GM23338 (cell line): ENCODE measurements at places on chromosomes 16 and 17. TPM values are rescaled to one million over a fixed set of nuclear protein-coding genes. Genes with fewer than 3 reads are reported as not detected.

DNA sequence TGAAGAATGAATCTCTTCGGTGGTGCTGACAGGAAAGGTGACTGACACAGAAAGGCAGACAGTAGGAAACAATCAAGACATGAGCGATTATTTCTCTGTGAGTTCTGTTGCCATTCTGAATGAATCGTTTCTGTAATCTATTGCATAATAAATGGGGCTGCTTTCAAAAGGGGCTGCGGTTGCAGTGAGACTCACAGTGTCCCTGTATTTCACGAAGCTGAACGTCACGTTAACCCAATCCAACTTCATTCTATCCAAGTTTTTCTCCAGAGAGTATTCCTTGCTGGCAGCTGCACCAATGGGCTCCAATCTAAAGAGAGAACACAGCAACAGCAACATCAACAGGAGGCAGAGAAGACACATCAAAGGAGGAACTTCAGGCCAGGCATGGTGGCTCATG lies 75.4 kb downstream of the DNAH3 start:
- no peak overlapping the region for H3K27ac ChIP-seq
- no peaks in the 10 kb centered on the region for H3K36me3 ChIP-seq
- H3K4me3 ChIP-seq: no peak overlapping the region
- no peaks in the 10 kb centered on the region for H3K27me3 ChIP-seq
- no peak for DNase-seq
- no peaks in the 10 kb centered on the region for H3K4me1 ChIP-seq

DNA sequence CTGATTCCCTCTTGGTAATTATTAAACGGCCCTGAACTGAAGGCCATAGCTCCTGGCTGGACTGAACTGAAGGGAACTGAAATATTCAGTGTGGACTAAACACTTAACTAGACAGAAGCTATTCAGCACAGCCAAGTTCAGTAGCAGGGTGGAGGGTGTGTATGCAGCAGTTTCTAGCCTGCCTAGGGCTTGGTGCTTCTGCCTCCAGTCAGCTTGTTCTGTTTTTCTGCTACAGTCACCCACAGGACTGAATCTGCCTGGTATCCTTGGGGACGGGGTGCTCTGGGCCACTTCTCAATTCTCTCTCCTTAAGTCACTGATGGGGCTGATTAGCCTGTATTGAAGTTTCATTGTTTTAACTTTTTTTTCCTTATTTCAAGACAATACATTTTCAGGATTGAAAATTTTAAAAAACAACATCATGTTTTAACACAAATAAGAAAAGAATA lies 77.1 kb downstream of the WWP2 start:
- no peaks in the 10 kb centered on the region for H3K4me1 ChIP-seq
- 0 out of 2 replicates have a peak, but pooled peaks cover 8% of the 10 kb centered on the region for H3K36me3 ChIP-seq
- H3K4me3 ChIP-seq: no peak overlapping the region
- no peak for DNase-seq
- no peaks in the 10 kb centered on the region for H3K27me3 ChIP-seq
- H3K27ac ChIP-seq: no peak overlapping the region

DNA sequence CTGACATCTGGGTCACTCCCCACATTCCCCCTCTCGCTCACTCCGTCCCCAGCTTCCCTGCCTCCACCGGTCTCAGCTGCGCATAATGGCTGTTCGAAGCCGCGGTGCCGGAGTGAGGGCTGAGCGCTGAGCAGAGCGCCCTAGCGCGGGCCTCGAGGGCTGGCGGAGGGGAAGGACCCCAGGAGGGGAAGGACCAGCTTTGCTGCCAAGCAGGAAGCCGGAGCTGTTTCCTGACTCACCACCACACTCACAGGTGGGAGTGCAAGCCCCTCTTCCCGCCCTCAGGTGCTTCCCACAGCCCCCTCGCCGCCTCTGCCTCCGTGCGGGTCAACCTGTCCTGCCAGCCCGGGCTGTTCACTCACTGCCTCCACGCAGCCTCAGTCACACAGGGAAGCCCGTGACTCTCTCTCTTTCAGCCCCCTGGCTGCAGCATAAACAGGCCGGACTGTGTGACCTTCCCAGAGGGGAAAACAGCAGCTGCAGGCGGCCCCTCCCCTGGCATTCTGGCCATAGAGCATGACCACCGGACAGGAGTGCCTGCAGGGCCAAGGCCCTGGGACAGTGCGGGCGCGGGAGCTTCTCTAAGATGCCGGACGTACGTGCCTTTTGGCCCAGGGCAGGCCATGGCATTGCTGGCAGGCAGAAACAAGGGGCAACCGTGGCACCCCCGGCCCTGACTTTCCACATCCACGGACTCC lies 23.7 kb downstream of the SLC43A2 start:
- H3K36me3 ChIP-seq: no peaks in the 10 kb centered on the region
- DNase-seq: peak; percentile 49
- H3K4me3 ChIP-seq: no peak overlapping the region
- H3K27ac ChIP-seq: no peak overlapping the region
- peaks cover 8% of the 10 kb centered on the region for H3K4me1 ChIP-seq

DNA sequence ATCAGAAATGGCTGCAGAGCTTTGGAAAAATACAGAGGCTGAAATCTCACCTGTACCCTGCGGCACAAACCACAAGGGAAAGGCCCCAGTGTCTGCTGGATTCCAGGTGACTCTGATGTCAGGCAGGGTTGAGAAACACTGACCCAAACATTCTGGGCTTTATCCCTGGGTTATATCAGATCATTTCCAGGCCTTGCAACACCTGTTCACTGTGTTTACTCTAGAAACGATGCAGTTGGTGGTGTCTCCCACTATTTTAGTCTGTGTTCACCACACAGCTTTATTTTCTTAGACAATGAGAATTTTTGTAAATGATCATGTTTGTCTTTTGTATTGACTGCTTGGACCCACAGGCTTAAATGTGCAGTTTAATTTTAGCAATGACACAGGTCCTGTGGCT lies 151.5 kb upstream of the SDK2 start:
- peaks cover 8% of the 10 kb centered on the region; the same call in 1 of the 2 replicates for H3K4me1 ChIP-seq
- no peaks in the 10 kb centered on the region for H3K27me3 ChIP-seq
- no peaks in the 10 kb centered on the region for H3K36me3 ChIP-seq
- H3K27ac ChIP-seq: no peak overlapping the region

- H3K4me3 ChIP-seq: no peak overlapping the region
- no peak for DNase-seq
- no peak overlapping the region for H3K27ac ChIP-seq
- H3K36me3 ChIP-seq: no peaks in the 10 kb centered on the region
- no peaks in the 10 kb centered on the region for H3K4me1 ChIP-seq
Observed at GRCh38 chr17:66292353-66292752, 10.1 kb upstream of the PRKCA start.

DNA sequence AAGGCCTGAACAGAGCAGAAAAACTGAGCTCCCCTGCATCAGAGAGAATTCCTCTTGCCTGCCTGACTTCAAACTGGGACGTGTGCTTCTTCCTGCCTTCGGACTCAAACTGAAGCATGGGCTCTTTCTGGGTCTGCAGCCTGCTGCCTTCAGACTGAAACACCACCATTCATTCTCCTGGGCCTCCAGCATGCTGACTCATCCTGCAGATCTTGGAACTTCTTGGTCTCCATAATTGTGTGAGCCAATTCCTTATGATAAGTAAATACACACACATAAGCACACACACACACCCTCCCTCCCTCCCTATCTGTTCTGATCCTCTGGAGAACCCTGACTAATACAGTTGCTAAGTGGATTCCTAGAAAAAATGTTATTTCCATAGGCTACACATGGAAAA lies 874.3 kb upstream of the EEF2KMT start:
- no peaks in the 10 kb centered on the region for H3K27me3 ChIP-seq
- no peaks in the 10 kb centered on the region for H3K4me1 ChIP-seq
- no peak for DNase-seq

DNA sequence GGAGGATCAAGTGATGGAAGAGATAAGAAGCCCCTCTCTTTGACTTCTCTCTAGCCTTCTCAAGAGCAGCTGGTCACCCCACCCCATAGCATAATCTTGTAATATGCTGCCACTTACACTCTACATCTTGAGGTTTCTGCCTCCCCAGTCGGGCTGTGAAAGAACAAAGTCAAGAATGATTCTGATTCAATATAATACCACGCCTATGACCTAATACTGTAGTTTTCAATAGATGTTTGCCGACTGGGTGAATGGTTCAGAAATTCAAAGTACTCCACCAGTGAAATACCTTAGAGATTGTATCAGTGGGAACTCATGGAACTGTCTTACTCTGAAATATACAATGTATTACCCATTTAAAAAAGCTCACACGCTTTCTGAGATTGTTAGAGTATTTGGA lies 93.0 kb upstream of the ZFHX3 start:
- DNase-seq: no peak
- no peaks in the 10 kb centered on the region for H3K36me3 ChIP-seq
- H3K27me3 ChIP-seq: no peaks in the 10 kb centered on the region
- peaks cover 14% of the 10 kb centered on the region for H3K4me1 ChIP-seq
- no peak overlapping the region for H3K4me3 ChIP-seq

DNA sequence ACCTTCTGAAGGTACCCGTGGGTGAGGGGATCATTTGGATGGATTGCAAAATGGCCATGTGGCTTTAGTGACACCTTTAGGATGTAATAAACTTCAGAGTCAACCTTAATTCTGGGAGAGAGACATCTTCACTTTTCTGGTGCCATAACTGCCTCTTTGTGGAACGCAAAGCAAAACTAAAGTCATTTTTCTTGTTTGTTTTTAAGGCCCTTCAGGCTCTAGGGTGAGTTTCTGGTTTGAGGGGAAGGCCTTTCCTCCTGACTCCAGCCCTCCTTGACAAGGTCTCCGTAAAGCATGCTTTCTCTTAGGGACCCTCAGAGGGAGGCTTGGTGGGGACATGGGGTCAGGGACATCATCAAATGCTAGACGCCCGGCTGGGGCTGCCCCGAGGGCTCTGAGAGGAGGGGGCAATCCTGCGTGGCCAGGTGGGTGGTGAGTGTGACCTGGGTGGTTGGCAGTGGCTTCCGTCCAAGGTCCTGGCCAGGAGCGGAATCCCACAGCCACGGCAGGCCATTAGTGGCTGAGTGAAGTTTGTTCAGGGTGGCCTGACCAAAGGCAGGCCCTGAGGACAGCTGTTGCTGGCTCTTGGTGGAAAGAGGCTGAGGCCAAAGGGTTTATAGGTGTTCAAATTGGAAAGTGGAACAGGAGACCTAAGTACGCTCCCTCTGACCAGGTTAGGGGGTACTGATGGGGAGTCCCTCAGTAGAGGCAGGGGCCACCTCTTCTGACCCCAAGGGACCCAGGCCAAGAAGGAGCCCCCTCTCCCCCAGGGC lies 112.2 kb downstream of the METRNL start:
- no peaks in the 10 kb centered on the region for H3K27me3 ChIP-seq
- H3K4me3 ChIP-seq: no peak overlapping the region
- no peaks in the 10 kb centered on the region for H3K4me1 ChIP-seq
- H3K27ac ChIP-seq: no peak overlapping the region
- no peak for DNase-seq

DNA sequence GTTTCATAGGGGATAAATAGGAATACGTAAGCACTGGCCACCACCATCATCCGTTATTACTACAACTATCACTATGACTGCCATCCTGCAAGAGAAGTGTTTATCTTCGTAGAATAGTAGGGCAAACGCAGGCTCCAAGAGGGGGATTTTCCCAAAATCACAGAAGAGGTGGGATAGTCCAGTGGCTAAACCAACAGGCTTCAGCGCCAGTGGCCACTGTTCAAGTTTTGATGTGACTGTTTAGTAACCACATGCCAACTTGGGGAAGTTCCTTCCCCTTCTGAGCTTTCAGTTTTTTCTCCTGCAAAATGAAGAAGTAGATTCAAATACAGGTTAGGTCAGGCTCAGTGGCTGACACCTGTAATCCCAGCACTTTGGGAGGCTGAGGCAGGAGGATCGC lies 60.7 kb upstream of the GRIN2A start:
- H3K27ac ChIP-seq: no peak overlapping the region
- no peak for DNase-seq
- H3K4me1 ChIP-seq: no peaks in the 10 kb centered on the region; the same call in 1 of the 2 replicates
- H3K27me3 ChIP-seq: no peaks in the 10 kb centered on the region
- no peaks in the 10 kb centered on the region for H3K36me3 ChIP-seq

GRCh38 chr16:2955779-2956578 lies 8.1 kb upstream of the KREMEN2 start:
- H3K4me1 ChIP-seq: peaks cover 20% of the 10 kb centered on the region; the same call in 1 of the 2 replicates
- no peaks in the 10 kb centered on the region for H3K36me3 ChIP-seq
- H3K4me3 ChIP-seq: peak overlapping the region; percentile 38; the same call in 1 of the 2 replicates
- H3K27me3 ChIP-seq: no peaks in the 10 kb centered on the region

DNA sequence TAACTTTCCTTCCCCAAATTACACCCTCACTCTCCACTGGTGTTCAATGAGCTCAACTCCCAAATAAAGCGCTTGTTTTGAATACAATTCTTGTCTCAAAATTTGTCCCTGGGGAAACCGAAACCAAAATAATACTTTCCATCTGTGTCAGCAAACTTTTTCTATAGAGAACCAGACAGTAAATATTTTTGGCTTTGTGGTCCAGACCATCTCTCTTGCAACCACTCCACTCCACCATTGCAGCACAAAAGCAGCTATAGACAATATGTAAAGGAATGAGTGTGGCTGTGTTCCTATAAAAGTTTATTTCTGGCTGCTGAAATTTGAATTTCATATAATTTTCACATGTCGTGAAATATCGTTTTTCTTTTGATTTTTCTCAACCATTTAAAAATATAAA lies 84.6 kb upstream of the ERCC4 start:
- no peak overlapping the region for H3K4me3 ChIP-seq
- H3K36me3 ChIP-seq: no peaks in the 10 kb centered on the region
- no peak for DNase-seq
- peaks cover 3% of the 10 kb centered on the region; the same call in 1 of the 2 replicates for H3K4me1 ChIP-seq

GRCh38 chr16:57838161-57838560 lies 35.9 kb upstream of the KIFC3 start:
- DNase-seq: no peak
- H3K4me3 ChIP-seq: no peak overlapping the region
- H3K4me1 ChIP-seq: peaks cover 20% of the 10 kb centered on the region
- no peaks in the 10 kb centered on the region for H3K27me3 ChIP-seq
- no peaks in the 10 kb centered on the region for H3K36me3 ChIP-seq

- H3K27ac ChIP-seq: no peak overlapping the region
- no peaks in the 10 kb centered on the region for H3K27me3 ChIP-seq
- H3K4me1 ChIP-seq: no peaks in the 10 kb centered on the region
- no peak for DNase-seq
- peaks cover 4% of the 10 kb centered on the region; the same call in 1 of the 2 replicates for H3K36me3 ChIP-seq
Observed at GRCh38 chr16:31082368-31083045, 6.2 kb downstream of the PRSS53 start.

DNA sequence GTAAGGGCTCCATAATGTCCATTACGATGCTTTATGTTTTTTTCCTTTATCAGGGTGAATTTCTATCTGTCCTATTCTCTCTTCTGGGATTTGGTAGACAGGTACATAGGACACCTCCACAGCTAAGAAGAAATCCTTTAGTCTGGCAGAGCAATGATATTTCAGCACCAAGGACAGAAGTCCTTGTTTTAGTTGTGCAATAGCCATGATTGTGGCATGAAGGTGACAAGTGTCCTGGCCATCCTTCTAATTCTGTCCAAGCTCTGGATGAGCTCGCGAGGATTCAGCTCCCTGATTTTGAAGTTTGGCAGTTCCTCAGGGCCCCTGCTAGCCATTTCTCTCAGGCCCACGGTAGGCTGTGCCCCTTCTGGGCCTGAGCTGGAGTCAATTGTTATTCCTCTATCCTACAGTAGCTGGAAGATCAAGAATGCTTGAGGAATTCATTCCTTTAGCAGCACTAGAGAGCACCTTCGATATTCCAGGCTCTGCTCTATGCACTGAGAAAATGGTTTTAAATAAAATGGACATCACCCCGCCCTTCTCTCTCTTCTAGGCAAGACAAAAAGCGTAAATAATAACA lies 320.8 kb downstream of the XYLT1 start:
- DNase-seq: peak; percentile 52
- peaks cover 5% of the 10 kb centered on the region; the same call in 1 of the 2 replicates for H3K4me1 ChIP-seq
- no peak overlapping the region for H3K4me3 ChIP-seq

Gene ZG16
- total RNA-seq: not detected in 2 replicates

Gene GFOD2
- 27.5 and 34.3 TPM in 2 replicates for total RNA-seq

Gene NEUROD2
- total RNA-seq: not detected in 2 replicates
